NCI-H774 (cell line): ENCODE measurements at places on chromosomes 5 and 9.

DNA sequence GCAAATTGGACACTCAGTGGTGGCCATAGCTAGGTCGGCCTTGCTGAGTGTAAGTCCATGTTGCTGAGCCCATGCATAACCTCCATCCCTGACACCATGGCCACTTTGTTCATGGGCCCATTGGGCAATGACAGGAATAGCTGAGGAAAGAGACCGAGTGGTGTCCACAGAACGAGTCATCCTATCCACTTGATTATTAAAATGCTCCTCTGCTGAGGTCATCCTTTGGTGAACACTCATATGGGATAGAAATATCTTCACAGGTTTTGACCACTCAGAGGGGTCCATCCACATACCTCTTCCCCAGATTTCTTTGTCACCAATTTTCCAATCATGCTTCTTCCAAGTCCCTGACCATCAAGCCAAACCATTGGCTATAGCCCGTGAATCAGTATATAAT is 63.6 kb downstream of the PPIC start:
- no peak for DNase-seq

GRCh38 chr5:163758283-163758711 is 252.9 kb downstream of the MAT2B start:
- DNase-seq = no peak

GRCh38 chr9:113612828-113613227 is 149.3 kb downstream of the RGS3 start:
- no peak for DNase-seq

DNA sequence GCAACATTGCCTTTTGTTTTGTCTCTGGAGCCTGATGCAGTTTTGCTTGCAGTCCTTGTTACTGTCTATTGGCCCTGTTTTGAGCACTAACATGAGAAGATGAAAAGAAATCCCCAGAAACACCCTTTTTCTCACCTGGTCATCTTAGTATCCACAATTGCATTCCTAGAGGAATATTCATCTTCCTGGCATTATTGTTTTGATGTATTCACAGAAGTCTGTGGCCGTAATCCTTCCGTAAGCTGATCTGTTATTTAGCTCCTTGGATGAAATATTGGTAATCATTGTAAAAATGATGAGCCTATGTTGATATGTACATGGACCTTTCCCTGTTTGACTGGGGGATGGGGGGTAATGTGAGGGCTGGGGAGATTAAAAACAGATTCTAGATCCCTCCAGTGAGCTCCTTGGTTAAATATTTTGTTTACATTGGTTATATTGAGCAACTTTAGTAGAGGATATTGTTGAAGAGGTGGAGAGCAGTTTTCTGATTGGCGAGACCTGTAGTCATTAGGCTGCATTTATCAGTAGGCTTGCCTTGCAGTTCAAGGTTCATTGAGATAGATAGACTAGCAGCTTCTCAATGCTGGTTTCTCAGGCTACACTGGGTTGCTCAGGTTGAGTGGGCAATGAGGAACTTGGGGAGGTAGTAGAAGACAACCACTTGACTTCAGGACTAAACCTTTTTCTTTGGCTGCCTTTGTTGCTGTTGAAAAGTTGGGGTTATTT is 117.5 kb downstream of the MACIR start:
- DNase-seq = no peak

GRCh38 chr5:39955156-39955555 is 530.4 kb upstream of the DAB2 start:
- DNase-seq = no peak

GRCh38 chr9:93586290-93587057 is 10.1 kb downstream of the PHF2 start:
- no peak for DNase-seq

DNA sequence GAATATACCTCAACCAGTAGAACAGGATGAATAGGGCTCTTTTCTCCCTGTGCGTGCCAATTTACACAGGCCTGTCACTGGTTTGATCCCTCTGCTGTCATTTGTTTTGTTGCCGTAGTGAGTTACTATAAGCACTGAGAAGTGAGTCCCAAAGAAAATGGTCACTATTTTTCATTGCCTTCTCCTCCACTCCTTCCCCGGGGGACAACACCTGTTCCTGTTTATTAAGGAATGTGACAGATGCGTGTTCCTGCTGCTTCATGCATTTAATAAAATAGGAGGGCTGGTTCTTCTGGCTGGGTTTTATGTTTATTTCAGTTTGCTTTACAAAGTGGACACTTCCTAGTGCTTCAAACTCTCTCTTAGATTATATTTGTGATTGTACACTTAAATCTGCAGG is 6.4 kb downstream of the THBS4 start:
- no peak for DNase-seq

GRCh38 chr5:103646698-103647614 is 84.4 kb upstream of the NUDT12 start:
- no peak for DNase-seq

- DNase-seq = no peak
These were observed 53.7 kb downstream of the IPPK start for GRCh38 chr9:92616199-92616641.

GRCh38 chr5:178114325-178115135 is 1.2 kb downstream of the N4BP3 start:
- no peak for DNase-seq

- DNase-seq = no peak
These were observed 6.1 kb downstream of the ZNF462 start for GRCh38 chr9:106869028-106869427.

- no peak for DNase-seq
These were observed 24.2 kb downstream of the PCDHGC5 start for GRCh38 chr5:141512911-141513626.

GRCh38 chr5:158023266-158023665 is 164.3 kb upstream of the CLINT1 start:
- no peak for DNase-seq

DNA sequence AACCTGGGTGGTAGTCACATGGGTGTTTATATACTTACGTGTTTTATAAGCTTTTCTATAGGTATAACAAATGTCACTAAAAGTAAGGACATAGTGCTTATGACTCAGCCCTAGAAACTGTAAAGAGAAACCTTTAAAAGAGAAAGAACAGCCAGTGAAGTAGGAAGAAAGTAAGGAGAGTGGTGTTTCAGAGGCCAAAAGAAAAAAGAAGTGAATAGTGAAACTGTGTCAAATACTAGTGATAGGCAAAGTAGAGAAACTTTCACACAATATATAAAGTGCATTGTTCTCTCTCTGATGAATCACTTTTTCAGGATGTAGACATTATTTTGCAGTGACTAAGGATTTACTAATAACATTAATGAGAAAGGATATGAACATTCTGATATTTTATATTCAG is 74.2 kb upstream of the SUSD1 start:
- no peak for DNase-seq

DNA sequence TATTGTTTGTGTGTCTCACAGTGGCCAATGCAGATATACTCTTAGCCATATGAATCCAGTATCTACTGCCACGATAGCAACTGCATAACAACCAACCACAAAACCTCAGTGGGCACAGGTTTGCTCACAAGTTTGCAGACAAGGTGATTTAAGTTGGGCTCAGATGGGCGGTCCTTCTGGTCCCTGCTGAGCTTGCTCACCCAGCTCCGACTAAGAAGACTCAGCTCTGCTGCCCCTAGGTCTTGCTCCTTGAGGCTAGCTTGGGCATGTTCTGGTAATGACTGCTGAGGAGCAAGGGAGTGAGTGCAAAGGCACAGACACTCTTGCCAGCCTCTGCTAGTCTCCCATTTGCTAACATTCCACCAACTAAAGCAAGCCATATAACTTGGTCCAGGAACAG is 52.6 kb downstream of the MTX3 start:
- no peak for DNase-seq

- no peak for DNase-seq
These were observed 126.7 kb downstream of the RASGRF2 start for GRCh38 chr5:81086881-81087281.

GRCh38 chr5:126847826-126848251 is 70.9 kb downstream of the LMNB1 start:
- no peak for DNase-seq

DNA sequence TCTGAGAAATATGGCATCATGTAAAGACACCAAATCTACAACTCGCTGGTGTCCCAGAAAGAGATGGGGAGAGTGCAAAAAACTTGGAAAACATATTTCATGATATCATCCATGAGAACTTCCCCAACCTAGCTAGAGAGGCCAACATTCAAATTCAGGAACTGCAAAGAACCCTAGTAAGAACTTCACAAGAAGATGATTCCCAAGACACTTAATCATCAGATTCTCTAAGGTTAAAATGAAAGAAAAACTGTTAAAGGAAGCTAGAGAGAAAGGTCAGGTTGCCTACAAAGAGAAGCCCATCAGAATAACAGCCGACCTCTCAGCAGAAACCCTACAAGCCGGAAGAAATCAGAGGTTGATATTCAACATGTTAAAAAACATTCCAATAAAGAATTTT is 95.5 kb upstream of the PRLR start:
- no peak for DNase-seq

DNA sequence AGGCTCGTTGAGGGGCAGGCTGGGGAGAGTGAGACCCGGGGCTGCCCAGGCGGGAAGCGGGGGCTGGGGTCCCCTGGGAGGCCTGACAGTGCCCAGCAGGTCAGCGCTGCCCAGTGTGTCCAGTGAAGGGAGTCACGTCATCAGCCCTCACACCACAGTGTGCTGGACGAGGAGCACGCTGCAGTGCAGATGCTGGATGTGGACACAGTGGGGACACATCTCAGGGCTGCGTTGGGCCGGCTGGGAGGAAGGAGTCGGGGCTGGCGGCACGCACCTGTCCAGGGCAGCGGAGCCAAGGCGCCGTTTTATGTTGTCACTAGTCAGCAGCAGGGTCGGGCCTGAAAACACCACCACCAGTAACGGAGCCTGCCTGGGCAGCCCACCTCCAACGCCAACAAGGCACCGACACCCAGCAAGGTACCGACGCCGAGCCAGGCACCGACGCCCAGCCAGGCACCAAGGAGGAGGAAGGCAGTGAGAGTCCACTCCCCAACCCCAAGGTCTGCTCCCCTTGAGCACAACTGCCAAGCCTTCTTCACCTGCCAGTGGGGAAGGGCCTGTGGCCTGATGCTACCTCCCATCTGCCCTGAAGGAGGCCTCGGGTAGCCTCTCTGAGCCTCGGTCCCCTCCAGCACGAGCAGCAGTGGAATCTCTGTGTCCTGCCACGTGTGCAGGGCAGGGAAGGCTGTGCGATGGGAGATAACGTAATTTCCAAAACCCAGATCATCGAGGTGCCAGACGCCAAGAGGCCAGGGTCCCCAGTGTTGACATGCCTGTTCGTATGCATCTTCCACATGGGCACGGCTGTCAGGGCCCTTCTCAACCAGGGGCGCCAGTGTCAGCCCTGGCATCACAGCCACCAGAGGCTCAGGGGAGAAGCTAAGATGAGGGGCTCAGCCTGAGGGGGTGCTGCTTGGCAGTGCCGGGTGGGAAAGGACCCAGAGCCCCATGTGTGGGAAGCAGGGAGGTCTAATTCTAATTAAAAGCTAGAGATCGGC is 21.9 kb upstream of the NSMF start:
- no peak for DNase-seq

GRCh38 chr9:5543875-5544702 is 33.8 kb downstream of the PDCD1LG2 start:
- DNase-seq = no peak

- DNase-seq = no peak
These were observed 19.3 kb upstream of the CAMSAP1 start for GRCh38 chr9:135926402-135927194.

- DNase-seq = no peak
These were observed 14.2 kb downstream of the TCERG1 start for GRCh38 chr5:146461319-146461718.

DNA sequence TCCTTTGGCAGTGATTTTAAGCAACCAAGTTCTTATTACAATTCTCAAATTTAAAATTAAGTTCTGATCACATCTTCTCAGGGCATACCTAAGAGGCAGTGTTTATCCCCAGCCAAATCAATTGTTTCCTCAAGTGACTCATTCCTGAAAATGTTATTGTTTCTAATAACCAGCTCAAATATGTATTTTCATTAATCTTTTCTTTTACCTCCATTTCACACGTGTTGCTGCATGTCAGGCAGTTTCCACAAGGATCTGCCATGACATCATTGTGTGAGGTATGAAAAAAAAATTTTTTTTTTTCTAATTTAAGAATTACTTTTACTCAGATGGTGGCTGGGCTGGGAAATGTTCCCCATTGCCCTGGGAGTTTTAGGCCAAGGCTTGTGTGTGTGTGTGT is 113.0 kb upstream of the NTRK2 start:
- no peak for DNase-seq

GRCh38 chr9:106417685-106418084 is 445.3 kb upstream of the ZNF462 start:
- no peak for DNase-seq

- DNase-seq = no peak
These were observed 131.6 kb upstream of the RASA1 start for GRCh38 chr5:87136096-87136495.

DNA sequence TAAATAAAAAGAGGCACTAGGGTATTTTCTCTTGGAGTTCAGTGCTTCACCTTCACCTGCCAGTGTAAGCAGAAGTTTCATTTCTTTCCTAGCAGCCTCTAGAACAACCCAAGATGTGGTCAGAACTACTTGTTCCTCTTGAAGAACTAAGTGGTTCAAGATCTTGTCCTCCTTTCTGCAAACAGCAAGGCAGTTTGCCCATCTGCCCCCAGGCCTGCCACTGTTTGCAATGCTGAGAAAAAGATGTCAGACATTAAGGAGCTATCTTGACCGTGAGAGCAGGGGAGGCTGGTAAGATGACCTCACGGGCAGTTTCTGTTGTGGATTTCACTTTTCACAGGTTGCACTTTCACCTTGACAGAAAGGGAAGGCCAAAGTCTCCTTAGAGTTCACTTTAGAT is 52.0 kb upstream of the KLF4 start:
- DNase-seq = no peak

GRCh38 chr5:980001-980588 is 28.5 kb upstream of the NKD2 start:
- no peak for DNase-seq

GRCh38 chr5:146510559-146511125 is 5.3 kb downstream of the GPR151 start:
- DNase-seq = no peak

GRCh38 chr5:75756981-75757380 is 39.7 kb upstream of the POC5 start:
- DNase-seq = no peak

DNA sequence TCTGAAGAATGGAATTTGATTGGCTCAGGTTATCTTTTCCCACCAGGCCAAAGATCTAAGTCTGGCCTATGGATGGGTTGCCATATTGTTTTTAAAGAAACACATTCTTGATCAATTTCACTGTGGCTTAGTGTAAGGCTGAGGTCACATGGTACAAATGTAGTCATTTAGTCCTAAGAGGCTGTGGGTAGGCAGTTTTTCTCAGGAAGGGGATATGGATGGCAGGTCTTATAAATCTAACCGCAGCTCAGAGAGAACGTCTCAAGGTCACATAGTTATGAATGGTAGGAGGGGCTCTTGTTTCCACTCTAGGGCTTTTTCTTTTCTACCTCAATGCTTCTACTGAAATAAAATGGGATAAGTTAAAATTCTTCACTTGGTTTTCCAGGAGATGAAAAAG is 128.6 kb upstream of the ACTBL2 start:
- DNase-seq = no peak

DNA sequence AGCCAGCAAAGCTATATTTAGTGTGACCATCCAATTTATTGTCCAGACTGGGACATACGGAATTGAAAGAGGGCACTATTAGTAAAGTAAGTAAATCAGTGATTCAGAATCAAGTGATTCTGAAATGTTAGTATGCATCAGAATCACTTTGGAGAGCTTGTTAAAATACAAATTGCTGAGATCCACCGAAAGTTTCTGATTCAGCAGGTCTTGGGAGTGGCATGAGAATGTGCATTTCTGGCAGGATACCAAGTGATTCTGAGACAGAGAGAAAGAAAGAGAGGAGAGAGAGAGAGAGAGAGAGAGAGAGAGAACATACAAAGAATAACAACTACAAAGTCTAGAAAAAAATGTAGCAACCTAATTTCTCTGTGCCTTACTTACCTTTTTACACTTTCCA is 65.4 kb upstream of the ASTN2 start:
- no peak for DNase-seq
